ENCODE measurements at places on chromosomes 1 and 21. TPM values are rescaled to one million over a fixed set of nuclear protein-coding genes. Genes with fewer than 3 reads are reported as not detected.

DNA sequence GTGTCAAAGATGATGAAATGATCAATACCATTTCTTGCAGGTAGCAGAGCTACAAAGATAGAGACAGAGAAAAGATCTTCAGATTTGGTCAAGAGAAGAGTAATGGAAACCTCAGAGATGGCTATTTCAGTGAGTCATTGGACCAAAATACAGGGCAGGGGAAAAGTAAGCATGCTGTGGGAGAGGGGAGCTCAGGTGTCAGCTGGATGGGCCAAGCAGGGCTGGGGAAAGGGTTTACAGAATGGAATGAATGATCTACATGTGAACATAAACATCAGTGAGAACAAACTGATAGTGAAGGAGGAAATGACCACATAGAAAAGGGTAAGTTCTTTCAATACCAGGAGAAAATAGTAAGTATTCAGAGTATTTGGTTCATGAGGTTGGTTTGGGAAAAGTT is 61.4 kb upstream of the CNN3 start:
- no peaks in the 10 kb centered on the region for H3K27me3 ChIP-seq
- H3K27ac ChIP-seq = no peak overlapping the region
- H3K4me3 ChIP-seq = no peak overlapping the region
- no peak for DNase-seq
- no peaks in the 10 kb centered on the region for H3K36me3 ChIP-seq

The NMNAT2 gene
- not detected for total RNA-seq

The LRRC53 gene
- not detected for total RNA-seq

The ATP6V1G3 gene
- total RNA-seq = not detected

The VHLL gene
- total RNA-seq = not detected

- no peak overlapping the region for H3K27ac ChIP-seq
- H3K27me3 ChIP-seq = no peaks in the 10 kb centered on the region
- peaks cover 7% of the 10 kb centered on the region for H3K4me1 ChIP-seq
- no peak for DNase-seq
- no peak overlapping the region for H3K4me3 ChIP-seq
Observed at GRCh38 chr1:241608379-241609033, 31.7 kb downstream of the CHML start.

GRCh38 chr1:25993197-25993951 is 4.5 kb downstream of the PAFAH2 start:
- H3K27me3 ChIP-seq = no peaks in the 10 kb centered on the region
- H3K27ac ChIP-seq = peak overlapping the region; percentile 54
- peaks cover 7% of the 10 kb centered on the region for H3K36me3 ChIP-seq

DNA sequence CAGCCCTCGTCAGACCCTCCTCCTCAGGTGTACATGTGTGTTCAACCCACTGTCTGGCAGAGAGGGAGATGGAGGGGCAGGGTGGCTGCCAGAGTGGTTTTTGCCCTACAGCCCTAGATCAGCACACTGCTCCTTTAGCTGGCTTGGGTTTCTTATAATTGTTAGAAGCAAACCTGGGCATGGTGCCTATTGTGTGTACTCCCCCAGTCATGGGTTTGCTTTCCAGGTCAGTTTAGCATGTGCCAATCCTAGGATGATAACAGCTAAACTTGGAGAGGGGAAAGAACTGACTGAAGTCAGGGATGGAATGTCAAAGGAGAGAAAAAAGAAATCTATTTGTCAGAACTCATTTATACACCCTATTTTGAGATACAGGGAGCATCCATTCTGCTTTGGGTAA is 63.3 kb downstream of the UCK2 start:
- no peak for DNase-seq
- peaks cover 59% of the 10 kb centered on the region for H3K36me3 ChIP-seq
- no peak overlapping the region for H3K27ac ChIP-seq
- H3K4me1 ChIP-seq = no peaks in the 10 kb centered on the region
- no peak overlapping the region for H3K4me3 ChIP-seq

DNA sequence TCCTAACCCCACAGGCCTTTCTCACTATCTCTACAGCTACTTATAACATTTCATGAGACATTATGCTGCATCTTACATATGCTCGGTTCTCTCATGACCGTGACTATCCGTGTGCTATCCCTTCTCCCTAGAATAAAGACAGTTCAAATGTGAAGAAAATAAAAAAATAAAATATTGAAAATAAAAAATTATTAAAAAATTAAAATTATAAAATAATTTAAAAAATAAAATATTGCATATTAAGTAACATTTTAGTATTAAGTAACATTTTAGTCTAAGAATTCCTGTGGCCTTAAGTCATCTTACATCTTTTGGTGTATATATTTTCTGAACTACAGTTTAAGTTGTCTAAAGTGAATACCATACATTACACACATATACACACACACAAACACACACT is 415.5 kb downstream of the DPYD start:
- no peaks in the 10 kb centered on the region for H3K4me1 ChIP-seq
- H3K36me3 ChIP-seq = no peaks in the 10 kb centered on the region
- H3K4me3 ChIP-seq = no peak overlapping the region
- H3K27me3 ChIP-seq = no peaks in the 10 kb centered on the region
- DNase-seq = no peak

GRCh38 chr1:156248323-156248683 is 447 bp upstream of the PAQR6 start:
- H3K4me3 ChIP-seq = no peak overlapping the region
- no peaks in the 10 kb centered on the region for H3K27me3 ChIP-seq
- peaks cover 44% of the 10 kb centered on the region for H3K36me3 ChIP-seq
- no peak for DNase-seq
- no peak overlapping the region for H3K27ac ChIP-seq
- no peaks in the 10 kb centered on the region for H3K4me1 ChIP-seq

DNA sequence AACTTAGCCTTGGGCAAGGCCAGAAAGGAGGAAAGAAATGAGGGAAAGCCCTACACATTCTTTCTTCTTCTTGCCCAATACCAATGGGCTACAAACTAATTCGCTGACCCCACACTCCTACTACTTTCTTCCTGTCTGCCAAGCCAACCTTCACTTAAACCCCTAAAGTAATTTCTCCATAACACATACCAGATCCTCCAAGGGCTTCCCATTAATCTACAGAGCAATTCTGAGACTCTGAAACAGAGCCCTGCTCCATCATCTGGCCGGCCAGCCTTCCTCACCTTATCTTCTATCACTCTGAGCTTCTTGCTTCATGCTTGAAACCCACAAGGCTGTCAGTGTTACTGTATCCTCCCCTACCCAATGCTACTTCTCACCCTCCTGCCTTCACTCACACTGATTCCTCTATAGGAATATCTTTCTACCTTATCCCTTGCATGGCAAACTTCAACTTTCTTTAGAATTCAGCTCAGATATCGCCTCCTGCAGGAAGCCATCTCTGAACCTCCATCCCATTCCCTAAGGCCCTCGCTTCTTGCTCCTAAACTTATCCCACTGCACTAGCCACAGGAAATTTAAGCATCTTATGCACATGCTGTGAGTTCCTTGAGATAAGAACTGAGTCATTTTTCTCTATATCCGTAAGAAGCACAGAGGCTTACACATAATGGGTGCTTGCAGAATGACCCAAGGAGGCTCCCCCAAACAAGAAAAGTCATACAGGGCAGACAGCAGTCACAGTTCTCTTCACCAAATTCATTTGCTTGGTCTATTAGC is 81.9 kb downstream of the JAK1 start:
- H3K4me1 ChIP-seq = peaks cover 12% of the 10 kb centered on the region
- no peak overlapping the region for H3K27ac ChIP-seq
- H3K36me3 ChIP-seq = peaks cover 11% of the 10 kb centered on the region
- peak; percentile 45 for DNase-seq
- no peaks in the 10 kb centered on the region for H3K27me3 ChIP-seq

DNA sequence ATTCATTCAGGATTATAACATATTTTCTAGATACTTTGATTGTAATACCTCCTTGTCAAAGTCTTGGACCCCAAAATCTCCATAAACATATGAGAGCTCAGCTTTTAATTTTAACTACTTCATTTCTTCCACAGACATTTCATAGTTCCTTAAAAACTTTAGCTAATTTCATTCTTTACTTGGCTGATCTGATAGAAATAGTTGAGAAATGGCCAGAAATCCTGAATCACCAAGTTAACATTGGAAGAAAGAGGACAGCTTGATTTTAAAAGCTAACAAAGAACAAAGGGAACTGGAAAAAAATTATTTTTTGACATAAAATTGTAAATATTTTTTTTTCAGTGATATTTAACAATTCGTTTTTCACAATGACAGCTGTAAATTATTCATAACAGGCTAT is 216.5 kb downstream of the NTNG1 start:
- no peaks in the 10 kb centered on the region for H3K27me3 ChIP-seq
- H3K27ac ChIP-seq = no peak overlapping the region
- H3K4me3 ChIP-seq = no peak overlapping the region
- no peak for DNase-seq
- H3K4me1 ChIP-seq = no peaks in the 10 kb centered on the region
- H3K36me3 ChIP-seq = no peaks in the 10 kb centered on the region

The ITGB2 gene
- 1.3 TPM for total RNA-seq

DNA sequence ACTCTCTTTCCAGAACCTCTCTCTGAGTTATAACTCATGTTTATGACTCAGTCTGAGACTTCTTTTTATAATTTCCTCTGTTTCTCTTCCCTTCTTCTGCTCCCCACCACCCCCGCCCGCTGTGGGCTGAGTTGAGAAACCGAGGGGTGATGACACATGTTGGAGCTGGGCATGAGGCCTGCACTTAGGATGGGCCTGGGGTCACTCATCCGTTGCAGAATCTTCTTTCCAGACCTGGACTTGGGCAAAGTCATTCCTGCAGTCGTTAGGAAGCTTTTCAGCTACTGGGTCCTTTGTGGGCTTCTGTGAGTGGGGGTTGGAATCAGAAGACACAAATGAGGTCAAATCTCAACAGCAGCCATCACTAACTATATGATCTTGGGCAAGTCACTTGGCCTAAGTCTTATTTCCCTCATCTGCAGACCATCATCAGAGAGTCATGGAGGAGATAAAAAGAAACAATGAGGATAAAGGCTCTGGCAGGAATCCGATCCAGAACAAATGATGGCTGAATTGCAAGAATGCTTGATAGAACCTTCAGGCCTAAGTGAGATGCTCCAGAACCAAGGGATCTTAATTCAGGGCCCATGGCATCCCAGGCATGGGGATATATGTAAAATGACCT is 53.4 kb downstream of the RPS6KA1 start:
- no peaks in the 10 kb centered on the region for H3K36me3 ChIP-seq
- H3K4me1 ChIP-seq = no peaks in the 10 kb centered on the region
- no peak overlapping the region for H3K4me3 ChIP-seq
- H3K27ac ChIP-seq = no peak overlapping the region
- H3K27me3 ChIP-seq = no peaks in the 10 kb centered on the region

The OR2L13 gene
- not detected for total RNA-seq

The RHCE gene
- 12.6 TPM for total RNA-seq

DNA sequence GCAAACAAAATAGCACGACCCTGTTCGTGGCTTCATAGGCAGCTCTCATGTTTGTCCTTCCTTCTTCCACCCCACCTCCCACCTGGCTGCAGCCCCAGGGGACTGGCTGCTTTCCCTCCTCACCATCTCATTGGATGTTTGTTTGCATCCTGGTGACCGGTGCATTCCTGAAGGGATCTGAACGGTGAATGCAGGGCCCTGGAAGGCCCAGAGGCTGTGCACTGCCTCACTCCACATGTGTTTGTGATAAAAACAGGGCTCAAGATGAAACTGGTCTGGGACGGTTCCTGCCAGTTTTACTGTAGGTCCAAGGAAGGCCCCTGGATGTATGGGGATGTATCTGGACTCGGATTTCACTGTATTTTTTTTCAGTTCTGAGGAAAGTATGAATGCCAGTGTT is 42.8 kb downstream of the CNN3 start:
- H3K4me3 ChIP-seq = no peak overlapping the region
- H3K27ac ChIP-seq = no peak overlapping the region
- peaks cover 31% of the 10 kb centered on the region for H3K27me3 ChIP-seq
- H3K4me1 ChIP-seq = no peaks in the 10 kb centered on the region

- H3K4me3 ChIP-seq = no peak overlapping the region
- no peaks in the 10 kb centered on the region for H3K4me1 ChIP-seq
- H3K27me3 ChIP-seq = no peaks in the 10 kb centered on the region
- no peak for DNase-seq
Observed at GRCh38 chr1:219523411-219523810, 89.5 kb downstream of the ZC3H11B start.

The RGS13 gene
- total RNA-seq = not detected

The NPL gene
- total RNA-seq = 15.0 TPM
